ENCODE measurements at places on chromosomes 4 and X. TPM values are rescaled to one million over a fixed set of nuclear protein-coding genes. Genes with fewer than 3 reads are reported as not detected.

Gene CLTRN
- total RNA-seq: 1.8 TPM

GRCh38 chr4:43587758-43588157, 695.2 kb downstream of the GRXCR1 start:
- DNase-seq: no peak

Gene TXK
- 0.60 TPM for total RNA-seq

DNA sequence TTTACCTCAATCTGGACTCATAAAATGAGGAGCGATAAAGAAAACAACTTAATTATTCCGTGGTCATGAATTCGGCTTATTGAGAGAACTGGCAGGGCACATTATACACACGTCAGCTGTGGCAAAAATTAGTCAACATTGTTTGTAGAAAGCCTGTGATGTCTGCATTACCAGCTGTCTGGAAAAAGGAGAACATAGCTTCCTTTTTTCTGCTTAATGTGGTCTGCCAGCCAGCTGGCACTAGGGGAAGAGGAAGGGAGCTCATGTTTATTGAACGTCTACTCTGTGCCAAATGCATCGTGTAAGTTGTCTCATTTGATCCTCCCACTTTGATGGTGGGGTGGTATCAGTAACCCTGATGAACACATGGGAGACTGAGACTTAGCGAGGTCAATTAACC, 367.6 kb downstream of the ARHGAP24 start:
- peak; percentile 24 for DNase-seq

- DNase-seq: no peak
Observed at GRCh38 chr4:83408908-83409307, 46.7 kb downstream of the HELQ start.

- peak; percentile 50 for DNase-seq
Observed at GRCh38 chr4:87078987-87079486, 141.4 kb downstream of the KLHL8 start.

DNA sequence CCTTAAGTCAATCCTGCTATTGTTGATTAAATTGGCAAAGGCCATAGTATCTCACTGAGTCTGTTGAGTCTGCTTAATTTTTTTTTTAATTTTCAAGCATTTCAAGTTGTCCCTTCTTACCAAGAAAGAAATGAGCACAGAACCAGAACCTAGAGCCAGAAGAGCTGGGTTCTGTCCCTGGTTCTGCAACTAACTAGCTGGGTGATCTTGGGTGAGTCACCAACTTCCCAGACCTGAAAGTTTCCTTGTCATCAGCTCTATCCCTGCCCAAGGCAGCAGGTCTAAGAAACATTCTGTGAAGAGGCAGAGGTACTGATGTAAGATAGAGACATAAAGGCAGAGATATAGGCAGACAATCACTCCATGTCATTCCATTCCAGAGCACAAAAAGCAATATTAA, 17.3 kb downstream of the TEC start:
- no peak for DNase-seq

- DNase-seq: no peak
Observed at GRCh38 chr4:978957-979701, 5.8 kb upstream of the DGKQ start.

GRCh38 chrX:71998836-71999509, 88.3 kb downstream of the NHSL2 start:
- peak; percentile 21 for DNase-seq

Gene PCSK1N
- 1.1 TPM for total RNA-seq

DNA sequence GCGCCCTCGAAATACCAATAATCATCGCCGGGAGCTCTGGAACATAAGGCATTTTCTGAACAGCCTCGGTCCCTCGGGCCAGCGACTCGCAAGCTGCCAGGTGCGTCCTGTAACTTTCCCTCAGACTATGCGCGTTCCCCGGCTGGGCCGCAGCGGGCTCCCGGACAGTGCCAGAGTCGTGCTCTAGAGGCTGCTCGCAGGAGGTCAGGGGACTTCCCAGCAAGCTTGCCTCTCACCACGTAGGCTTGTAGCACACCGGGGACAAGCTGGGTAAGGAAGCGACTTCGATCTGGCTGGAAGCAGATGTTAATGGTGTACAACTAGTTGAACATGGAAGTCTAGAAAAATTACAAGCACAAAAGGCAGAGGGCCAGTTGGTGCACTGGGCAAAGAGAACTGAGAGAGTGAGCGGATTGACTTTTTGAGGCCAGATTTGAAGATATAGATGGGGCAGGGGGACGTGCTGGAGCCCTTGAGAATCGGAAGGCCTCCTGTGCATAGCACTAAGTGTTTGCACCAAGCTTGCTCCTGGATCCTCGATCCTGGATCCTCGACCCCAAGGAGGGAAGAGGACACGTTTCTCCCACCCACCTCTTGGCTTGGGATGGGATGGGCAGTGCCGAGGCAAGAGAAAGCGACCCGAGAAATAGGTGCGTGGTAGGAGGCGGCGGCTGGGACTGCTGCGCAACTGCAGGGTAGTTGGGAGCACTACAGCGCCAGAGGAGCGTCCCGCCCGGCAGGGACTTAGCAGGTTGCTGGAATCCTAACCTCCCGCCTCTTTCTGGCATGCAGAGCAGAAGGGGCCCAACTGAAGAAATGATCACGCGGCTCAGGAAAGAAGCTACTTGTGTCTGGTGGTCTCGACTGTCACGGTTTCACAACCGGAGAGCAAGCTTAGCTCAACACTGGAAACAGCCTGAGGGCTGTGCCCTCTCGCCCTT, 19.9 kb upstream of the ZIC3 start:
- no peak for DNase-seq

DNA sequence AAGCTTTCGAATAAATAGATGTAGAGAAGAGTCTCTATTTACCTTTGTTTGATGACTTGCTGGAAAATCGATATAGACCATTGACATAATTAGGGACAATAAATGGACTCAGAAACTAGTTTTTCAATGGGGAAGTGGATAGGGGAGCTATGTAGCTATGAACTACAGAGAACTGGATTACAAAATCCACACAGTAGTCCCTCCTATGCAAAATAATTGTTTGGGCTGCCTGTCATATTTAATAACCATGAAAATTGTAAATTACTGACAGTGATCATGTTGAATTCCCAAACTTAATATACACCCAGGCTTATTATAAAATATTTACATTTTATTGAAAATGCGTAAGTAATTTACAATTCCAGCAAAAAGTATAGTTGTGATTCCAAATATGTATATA, 333.1 kb upstream of the FAM241A start:
- no peak for DNase-seq

DNA sequence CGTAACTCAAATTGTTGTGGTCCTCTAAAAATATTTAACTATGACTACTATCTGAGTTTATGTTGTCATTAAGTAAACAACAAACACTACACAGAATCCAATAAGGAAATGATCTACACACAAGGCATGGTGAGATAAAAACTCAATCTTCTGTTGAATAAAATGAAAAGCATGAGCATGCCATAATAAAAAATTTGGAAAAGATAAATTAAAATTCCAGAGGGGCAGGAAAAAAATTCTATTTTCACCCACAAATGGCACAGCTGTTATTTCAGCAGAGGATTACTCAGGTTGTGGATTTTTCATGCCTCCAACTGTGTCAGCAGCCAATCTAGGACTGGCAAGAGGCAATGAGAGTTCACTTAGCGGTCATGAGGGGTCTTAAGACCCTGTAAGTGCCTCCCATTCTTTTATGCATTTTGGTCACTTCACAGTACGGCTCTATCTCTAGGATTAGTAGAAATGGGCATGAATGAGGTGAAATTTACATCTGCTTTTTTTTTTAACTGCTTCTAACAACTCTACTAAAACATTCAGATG, 639.8 kb upstream of the DIPK2B start:
- DNase-seq: no peak

Gene PSAPL1
- not detected for total RNA-seq

- DNase-seq: no peak
Observed at GRCh38 chr4:141011901-141012315, 121.4 kb downstream of the RNF150 start.

Gene IL2RG
- 1.7 TPM for total RNA-seq

DNA sequence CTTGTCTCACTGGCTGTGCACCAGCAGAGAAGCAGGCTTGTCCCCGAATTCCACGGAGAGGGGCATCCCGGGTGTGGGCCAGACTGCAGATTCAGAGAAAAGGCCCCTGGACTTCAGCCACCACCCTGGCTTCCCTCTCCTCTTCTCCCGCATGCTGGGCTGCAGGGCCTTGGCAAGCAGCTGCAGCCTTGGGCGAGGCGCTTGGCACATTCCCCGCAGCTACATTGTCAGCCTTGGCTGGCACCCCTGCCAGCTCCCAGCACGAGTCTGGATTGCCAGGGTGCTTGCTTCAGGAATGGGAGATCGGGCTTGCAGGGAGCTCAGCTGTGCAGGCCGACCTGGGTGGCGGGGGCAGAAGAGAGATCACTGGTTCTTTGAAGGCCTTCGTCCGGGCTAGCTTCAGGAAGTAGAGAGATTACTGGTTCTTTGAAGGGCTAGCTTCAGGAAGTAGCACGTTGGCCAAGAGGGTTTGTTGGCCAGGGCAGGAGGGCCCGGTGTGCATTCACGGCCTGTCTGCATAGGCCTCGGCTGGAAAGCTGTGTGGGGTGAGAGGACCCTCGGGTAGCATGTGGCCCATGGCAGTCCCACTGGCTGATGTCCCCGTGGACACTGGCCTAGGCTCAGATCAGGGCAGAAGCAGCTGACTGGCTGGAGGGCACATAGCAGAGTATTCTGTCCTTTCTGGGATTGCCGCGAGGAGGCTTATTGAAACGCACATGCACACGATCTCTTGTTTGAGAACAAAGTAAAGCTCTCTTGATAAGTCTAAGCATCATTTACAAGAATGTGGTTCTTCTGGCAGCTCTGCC, 2.7 kb downstream of the ABCD1 start:
- DNase-seq: peak; percentile 73
